ENCODE measurements at places on chromosomes 6 and 20.
A peak's percentile ranks its signal among the peaks of the same experiment; 100 is the strongest.

DNA sequence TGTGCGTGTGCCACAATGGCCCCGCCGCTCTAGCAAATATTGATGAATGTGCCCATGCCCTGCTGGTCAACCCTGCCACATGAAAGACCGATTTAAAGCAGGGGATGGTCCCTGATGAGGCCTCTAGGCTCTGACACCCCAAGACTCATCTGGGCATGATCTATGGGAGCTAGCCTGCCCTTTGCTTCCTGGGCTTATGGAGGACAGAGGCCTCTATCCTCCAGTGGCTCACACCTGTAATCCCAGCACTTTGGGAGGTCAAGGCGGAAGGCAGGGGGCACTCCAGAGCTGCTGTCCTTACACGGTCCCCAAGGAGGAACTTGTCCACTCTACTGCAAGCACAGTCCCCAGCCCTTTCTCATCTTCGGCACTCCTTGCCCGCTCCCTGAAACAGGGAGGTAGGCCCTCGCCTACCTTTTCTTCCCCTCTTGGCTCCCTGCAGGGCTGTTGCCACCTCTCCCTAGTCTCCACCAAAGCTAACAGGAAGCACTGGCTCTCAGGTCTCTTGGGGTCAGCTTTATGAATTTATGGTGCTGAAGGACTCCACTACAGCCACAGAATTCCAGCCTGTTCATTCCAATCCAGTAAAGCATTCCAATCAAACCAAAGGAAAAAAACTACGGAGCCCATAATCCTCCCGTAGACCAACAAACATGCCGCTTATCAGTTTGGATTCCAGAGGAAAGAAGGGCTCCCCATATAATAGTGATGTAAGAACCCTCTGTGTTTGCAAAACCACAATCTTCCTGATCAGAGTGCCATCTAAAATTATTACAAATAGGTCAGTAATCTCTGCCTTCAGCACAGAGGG, 48.7 kb upstream of the FOXQ1 start:
- no peak for DNase-seq

- peak; percentile 43 for DNase-seq
Observed at GRCh38 chr6:20404641-20405032, 3.0 kb downstream of the E2F3 start.

- DNase-seq, result peak; percentile 12
Observed at GRCh38 chr6:33700391-33701050, 11.0 kb downstream of the UQCC2 start.

GRCh38 chr6:160659562-160659961, 4.5 kb downstream of the LPA start:
- no peak for DNase-seq

- DNase-seq, result no peak
Observed at GRCh38 chr6:84601366-84601765, 163.0 kb downstream of the TBX18 start.

GRCh38 chr6:167233490-167233889, 57.6 kb upstream of the UNC93A start:
- DNase-seq, result no peak

- no peak for DNase-seq
Observed at GRCh38 chr6:97440590-97441176, 157.7 kb upstream of the MMS22L start.

DNA sequence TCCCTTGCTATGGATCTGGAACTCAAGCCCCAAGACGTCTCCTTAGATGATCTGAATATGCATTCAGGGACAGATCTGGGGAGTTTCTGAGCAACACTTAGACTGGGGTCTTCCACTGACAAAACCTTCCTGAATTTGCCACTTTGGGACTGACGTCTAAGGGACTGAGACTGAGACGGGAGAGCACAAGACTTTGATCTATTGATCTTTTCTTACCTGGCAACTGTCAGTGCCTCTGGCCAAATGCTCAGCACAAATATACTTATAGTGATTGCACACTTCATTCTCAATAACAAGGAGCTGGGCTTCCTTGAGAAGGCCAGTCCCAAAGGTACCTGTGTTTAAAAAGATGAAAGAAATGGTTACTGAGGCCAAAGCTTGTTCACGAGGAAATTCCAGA, 131.8 kb downstream of the LPA start:
- DNase-seq, result no peak

DNA sequence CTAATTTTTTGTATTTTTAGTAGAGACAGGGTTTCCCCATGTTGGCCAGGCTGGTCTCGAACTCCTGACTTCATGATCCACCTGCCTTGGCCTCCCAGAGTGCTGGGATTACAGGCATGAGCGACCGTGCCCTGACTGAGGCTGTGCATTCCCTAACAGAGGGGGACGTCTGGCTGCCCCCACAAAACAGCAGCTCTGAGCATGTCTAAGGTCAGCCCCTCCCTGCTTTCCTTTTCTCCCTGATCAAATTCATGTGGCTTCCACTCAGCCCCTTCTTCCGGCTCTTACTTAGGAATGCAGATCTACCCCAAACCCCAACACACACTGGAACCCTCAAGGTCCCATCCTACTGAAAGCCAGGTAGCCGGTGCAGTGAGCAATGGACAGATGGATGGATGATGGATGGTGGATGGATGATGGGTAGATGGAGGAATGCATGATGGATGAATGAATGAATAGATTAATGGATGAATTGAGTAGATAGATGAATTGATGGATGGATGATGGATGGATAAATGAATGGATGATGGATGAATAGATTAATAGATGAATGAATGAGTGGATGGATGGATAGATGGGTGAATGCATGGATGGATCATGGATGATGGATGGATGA, 91.5 kb upstream of the BHLHE23 start:
- no peak for DNase-seq

- no peak for DNase-seq
Observed at GRCh38 chr6:13808801-13809200, 5.6 kb downstream of the MCUR1 start.

DNA sequence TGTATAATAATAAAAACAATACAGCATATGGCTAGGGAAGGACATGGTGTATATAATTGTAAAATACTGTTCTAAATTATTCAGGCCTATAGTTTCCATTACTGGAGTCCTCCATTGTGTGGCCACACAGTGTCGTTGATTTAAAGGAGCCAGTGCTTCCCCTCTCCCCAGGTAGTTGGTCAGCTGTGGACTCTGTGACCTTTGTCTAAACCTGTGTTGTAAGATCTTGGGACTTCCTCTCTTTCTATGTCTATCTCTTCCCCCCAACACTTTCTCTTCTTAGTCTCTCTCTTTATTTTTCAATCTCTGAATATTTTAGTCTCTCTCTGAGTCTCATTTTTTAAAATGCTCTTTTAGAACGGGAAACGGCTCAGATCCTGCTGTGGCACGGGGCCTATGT, 35.6 kb downstream of the BRPF3 start:
- DNase-seq, result no peak

DNA sequence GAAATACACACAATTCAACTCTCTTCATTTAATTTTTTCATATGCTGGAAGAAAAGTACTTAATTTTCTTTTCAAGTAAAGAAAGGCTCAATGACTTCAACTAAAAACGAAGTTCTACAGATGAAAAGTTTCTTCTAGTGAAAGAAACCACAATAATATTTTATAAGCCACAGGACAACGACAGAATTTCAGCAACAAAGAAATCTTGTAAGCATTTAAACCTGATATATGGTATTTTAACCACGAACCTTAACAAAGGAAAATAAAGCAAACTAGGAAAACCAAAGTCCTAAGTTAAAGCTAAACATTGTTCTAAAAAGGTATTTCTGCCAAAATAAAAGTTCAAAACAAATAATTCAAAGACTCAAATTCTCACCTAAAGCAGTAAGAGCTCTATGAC, 24.6 kb upstream of the DST start:
- no peak for DNase-seq

DNA sequence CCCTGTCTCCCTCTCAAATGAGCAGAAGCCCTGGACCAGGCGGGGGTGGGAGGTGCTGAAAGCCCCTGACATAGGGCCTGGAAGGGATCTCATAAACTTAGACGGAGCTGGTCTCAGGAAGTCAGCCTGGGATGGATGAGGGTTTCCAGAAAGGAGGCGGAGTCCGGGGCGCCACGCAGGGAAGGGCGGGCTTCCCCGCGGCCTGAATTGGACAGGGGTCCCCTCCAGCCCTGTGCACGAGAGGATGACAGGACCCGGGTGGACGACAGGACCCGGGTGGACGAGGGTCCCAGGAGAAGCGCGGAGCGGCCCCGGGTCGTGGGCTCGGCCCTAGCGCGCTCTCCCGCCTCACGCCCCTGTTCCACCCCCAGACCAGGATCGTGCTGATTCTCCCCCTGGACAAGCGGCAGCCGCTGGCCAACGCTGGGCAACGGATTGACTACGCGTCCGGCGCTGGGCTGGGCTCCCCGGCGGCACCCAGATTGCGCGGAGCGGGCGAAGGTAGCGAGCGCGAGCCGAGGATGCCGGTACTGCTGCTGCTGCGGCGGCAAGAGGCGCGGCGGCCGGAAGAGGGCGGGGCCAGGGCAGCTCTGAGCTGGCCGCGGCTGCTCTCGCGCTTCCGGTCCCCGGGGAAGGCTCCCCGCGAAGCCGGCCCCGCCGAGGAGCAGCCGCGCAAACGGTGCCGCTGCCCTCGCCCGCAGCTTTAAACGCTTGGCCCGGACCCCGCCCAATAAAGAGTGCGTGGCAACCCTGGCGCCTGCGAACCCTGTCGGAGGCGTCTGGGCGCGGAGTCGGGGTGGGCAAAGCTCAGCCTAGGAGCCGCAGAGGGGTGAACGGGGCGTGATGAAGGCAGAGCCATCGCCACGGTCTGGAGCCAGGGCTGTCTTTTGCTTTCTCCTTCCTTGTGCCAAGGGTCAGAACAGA, 1.3 kb downstream of the C20orf144 start:
- DNase-seq, result peak; percentile 25

DNA sequence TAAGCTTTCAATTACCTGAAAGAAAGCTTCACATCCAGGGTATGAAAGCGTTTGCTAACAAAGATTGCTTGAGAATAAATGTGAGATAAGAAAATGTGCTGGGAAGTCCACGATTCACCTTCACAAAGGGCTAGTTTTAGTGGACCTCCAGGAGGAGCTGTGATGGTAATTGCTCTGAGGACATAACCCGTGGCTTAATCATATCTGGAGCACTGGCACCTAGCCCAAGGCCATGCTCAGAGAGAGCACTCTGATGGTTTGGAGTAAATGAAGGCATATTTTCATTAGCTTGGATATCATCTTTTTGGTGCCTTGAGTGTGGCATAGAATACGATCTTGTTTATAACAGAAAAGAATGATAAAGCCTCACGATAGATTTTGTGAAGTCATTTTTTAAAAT, 46.9 kb upstream of the BACH2 start:
- no peak for DNase-seq

DNA sequence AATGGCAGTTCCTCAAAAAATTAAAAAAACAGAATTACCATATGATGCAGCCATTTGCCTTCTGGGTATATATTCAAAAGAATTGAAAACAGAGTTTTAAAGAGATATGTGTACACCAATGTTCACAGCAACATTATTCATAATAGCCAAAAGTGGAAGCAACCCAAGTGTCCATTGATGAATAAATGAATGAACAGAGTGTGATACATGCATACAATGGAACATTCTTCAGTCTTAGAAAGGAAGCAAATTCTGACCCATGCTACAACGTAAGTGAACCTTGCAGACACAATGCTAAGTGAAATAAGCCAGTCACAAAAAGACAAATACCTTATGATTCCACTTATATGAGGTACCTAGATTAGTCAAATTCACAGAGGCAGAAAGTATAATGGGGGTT, 34.7 kb upstream of the YWHAB start:
- DNase-seq, result no peak

- DNase-seq, result no peak
Observed at GRCh38 chr20:63740070-63740626, 572 bp downstream of the SLC2A4RG start.

DNA sequence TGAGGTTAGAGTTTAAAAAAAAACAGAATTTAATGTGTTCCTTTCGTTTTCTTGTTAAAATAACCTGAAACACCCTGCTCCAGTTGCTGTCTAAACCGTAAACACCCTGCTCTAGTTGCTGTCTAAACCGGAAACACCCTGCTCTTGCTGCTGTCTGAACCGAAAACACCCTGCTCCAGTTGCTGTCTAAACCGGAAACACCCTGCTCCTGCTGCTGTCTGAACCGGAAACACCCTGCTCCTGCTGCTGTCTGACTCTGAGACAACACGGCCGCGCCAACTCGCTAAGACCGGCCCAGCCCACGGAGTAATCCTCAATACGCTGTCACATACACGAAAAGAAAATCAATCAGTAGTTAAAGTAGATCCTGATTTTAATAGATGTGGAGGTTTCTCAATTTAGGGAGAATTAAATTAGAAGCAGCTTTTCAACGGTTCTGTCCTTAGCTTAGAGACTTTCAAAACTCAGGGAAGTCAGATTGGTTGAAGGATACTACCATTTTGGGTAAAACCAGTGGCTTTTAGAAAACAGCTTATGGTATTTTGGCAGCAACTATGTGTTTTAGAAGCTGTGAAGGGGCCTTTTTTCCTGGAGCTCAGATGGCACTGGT, 98.3 kb downstream of the RAMACL start:
- DNase-seq, result no peak

- DNase-seq, result no peak
Observed at GRCh38 chr6:56732517-56732916, 89.8 kb upstream of the DST start.

GRCh38 chr6:35030099-35030498, 111.0 kb downstream of the TCP11 start:
- DNase-seq, result no peak

DNA sequence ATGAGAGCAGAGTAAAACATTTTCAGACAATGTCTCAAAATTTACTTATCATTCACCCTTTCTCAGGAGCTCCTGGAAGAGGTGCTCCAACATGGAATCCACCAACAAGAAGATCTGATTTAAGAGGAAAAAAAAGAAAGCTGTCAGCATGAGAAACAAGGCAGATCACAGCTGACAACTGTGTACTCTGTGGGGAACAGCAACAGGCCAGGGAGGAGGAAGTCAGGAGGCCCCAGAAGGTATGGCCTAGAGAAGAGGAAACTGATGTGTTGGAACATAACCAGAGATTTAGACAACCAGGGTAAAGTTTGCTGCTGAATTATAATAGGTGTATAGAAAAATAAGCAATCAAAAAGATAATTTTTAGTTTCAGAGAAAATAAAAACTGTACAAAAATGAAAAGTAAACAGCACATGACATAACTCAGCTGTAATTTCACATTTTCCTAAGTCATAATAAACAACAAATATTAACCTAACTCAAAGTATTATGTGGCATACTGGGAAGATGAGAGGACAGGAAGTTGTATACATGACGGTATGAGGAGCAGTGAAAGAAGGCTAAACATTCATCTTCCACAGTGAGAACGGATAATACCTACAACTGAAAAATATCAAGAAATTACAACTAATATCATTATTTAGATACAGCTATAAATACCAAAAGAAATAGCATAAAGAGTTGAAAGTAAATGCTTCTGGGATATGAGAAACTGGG, 113.6 kb upstream of the EMILIN3 start:
- DNase-seq, result no peak

GRCh38 chr6:146949425-146949824, 254.8 kb upstream of the STXBP5 start:
- no peak for DNase-seq

DNA sequence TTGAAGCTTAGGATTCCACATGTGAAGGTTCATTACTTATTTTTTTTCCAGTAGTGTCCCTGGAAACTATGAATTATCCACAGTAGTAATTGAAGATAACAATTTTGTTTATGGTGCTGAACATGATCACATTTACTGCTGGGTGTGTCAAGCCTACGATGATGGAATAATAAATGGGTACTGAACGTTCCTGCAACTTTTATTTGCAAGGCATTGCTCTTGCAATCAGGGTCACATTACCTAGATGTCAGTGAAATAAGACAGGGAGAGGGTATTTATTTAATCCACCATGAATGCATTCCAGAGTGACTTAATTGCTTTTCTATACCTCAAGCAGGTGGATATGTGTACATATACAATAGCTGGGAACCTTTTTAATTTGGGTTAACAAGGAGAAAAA, 27.0 kb upstream of the MLIP start:
- no peak for DNase-seq

GRCh38 chr6:24032896-24033688, 92.9 kb upstream of the NRSN1 start:
- DNase-seq, result no peak
